ENCODE measurements at places on chromosomes 13 and 19. TPM values are rescaled to one million over a fixed set of nuclear protein-coding genes. Genes with fewer than 3 reads are reported as not detected.

GRCh38 chr13:52868190-52868589 lies 19.8 kb upstream of the PCDH8 start:
- DNase-seq = no peak

The KLK15 gene
- polyA plus RNA-seq = not detected

DNA sequence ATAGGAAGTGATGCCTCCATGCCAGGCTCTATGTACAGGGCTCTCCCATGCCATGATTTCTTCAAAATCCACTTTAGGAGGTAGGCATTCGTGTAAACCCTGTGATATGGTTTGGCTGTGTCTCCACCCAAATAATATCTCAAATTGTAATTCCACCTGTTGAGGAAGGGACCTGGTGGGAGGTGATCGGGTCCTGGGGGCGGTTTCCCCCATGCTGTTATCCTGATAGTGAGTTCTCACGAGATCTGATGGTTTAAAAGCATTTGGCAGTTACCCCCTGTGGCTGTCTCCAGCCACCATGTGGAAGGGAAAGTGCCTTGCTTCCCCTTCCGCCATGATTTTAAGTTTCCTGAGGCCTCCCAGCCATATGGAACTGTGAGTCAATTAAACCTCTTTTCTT lies 8.1 kb downstream of the SARS2 start:
- no peak for DNase-seq

GRCh38 chr13:51148223-51148951 lies 37.3 kb upstream of the C13orf42 start:
- DNase-seq = no peak

The DHPS gene
- 98.7 TPM for polyA plus RNA-seq

DNA sequence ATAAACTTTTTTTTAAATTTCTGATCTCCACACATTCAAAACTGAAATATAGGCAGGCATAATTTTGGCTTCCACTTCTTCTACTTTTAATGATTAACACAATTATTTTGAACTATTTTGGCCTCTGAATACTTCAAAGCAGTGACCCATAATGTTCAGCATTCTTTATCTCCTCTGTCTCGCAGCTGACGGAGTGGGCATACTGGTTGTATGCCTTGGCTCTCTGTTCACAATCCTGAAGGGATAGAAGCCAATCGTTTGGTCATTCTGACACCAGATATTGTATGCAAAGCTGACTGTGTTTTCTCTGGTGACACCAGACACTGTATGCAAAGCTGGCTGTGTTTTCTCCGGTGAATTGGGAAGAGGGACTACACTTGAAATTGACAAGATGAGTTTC lies 833.0 kb downstream of the EFNB2 start:
- no peak for DNase-seq

GRCh38 chr19:41695745-41696144 lies 7.7 kb upstream of the CEACAM7 start:
- DNase-seq = no peak

DNA sequence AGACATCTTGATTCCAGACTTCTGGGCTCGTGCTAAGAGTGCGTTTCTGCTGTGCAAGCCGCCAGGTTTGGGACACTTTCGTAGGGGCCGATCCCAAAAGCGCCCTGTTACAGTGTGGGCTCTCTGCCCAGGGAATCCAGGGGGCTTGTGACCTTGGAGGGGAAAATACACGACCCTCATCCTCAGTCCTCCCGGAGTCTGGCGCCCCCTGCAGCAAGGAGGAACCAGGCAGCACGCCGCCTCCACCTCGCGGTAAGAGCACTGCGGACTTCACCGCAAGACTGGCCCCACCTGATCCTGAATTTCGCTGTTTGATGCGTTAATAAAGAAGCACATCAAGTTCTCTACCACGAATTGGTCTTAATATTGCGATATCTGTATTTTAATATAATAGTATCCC lies 5.2 kb downstream of the POLRMT start:
- no peak for DNase-seq

GRCh38 chr13:72164811-72165210 lies 297.8 kb upstream of the DACH1 start:
- no peak for DNase-seq

GRCh38 chr13:96794669-96795068 lies 199.6 kb downstream of the OXGR1 start:
- no peak for DNase-seq

- no peak for DNase-seq
Observed at GRCh38 chr19:883661-884211, 9.3 kb downstream of the MED16 start.

DNA sequence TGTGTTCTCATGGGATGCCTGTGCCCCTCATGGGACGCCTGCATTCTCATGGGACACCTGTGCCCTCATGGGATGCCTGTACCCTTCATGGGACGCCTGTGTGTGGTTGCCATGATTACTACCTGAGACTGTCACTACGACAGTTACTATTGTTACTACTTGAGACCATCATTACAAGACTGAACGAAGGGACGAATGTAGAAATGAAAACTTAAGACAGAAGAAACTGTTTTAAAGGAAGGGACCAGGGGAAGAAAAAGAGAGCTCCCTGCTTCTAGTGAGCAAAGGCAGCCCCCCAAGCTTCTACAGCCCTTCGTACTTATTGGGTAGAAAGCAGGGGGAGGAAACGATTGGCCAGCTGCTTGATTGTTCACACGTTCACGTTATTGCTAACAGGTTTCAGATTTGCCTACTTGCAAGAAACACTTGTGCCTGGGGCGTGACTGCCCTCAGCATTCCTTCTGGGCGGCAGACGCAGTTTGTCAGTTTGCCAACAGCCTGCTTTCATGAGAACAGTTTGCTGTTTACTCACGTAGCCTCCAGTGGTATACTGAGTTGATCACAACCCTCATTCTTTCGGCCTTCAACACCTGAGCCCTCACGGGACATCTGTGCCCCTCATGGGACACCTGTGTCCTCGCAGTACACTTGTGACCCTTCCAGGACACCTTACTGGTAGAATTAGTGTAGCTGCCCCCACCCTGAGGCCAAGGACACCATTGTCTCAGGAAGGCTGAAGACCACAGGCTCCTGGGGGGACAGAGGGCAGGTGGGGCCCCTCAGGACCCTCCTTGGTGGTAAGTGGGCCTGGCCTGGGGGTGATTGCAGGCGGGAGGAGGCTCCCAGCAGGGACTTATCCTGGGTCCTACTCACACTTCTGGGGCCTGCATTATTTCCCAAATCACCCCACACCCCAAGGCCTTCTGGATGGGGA lies 2.5 kb upstream of the S1PR4 start:
- DNase-seq = no peak

- DNase-seq = no peak
Observed at GRCh38 chr13:30373727-30374126, 48.6 kb upstream of the UBE2L5 start.

The ADGRL1 gene
- 31.4 TPM for polyA plus RNA-seq

The ZNF845 gene
- 8.4 TPM for polyA plus RNA-seq

DNA sequence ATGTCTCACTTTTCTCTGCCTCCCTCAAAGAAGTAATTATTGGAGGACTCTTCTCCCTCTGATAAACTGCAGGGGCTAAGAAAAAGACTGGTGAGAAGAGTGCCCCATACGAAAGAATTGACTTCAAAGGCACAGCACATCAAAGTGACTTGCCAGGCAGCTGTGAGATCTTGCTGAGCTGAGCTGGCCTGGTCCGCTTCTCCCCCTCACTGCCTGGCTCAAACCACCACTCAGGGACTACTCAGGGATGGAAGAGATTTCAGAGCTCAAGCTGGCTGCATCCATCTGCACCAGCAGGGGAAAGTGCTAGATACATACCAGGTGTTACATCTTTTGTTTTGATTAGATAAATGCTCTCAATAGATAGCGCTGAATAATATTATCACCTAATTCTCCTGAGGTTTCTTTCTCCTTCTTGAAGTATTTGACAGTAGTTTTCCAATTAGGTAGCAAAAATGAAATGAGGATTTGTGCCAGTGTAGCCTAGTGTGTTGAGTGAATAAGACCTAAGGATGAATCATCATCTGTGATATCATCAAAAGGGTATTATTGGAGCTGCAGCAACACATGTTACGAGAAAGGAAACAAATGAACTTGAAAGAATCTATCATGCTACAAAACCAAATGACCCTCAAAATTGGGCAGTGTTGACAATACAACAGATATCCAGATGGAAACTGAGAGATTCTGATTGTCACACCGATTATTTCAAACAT lies 379.8 kb downstream of the TBC1D4 start:
- DNase-seq = no peak

The NAPSA gene
- polyA plus RNA-seq = 9.1 TPM

- no peak for DNase-seq
Observed at GRCh38 chr13:72457151-72457550, 270.3 kb downstream of the MZT1 start.

Data from left renal cortex interstitium (tissue), 4 donors.